CD4-positive, alpha-beta memory T cell (primary cell): ENCODE measurements at places on chromosomes 11 and 22. TPM values are rescaled to one million over a fixed set of nuclear protein-coding genes. Genes with fewer than 3 reads are reported as not detected.

Gene RBMXL2
- total RNA-seq: not detected

Gene SYT9
- total RNA-seq: not detected

Gene C22orf23
- not detected for total RNA-seq

Gene BDNF
- total RNA-seq: not detected

Gene B3GAT3
- total RNA-seq: 74.3 TPM

Gene AGBL2
- 8.1 TPM for total RNA-seq

Gene GPR83
- total RNA-seq: 0.09 TPM

DNA sequence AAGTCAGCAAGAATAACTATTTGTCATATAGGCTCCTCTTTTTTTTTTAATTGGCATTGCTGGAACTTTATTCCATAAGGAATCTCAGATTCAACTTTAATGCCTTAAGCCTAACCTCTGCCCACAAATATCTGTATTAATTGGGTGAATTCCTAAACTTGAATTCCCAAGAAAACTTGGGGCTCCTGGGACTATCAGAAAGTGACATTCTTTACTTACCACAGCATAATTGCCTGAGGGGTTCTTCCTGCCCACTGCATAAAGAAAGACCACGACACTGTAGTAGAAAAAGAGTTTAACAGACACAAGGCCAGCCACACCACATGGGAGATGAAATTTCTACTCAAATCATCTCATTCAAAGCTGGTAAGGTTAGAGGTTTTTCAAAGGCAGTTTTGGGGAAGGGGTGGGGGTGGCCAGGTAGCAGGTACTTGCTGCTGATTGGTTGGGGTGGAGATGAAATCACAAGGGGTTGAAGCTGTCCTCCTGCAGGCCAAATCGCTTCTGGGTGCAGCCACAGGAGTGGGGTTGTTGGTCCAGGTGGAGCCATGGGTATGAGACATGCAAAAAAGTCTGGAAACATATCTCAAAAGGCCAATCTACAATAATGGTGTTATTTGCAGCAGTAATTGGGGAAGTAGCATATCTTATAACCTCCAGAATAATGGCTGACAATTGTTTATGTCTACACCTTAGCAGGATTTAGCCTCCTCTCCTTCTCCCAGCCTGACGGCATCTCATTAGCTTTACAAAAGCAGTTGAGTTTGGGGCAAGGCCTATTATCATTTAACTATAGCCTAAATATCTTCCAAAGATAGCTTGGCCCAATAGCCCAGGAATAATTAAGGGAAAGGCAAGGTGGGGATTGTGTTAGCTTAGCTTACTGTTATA, 4.8 kb upstream of the NLRP10 start:
- H3K4me3 ChIP-seq: no peak overlapping the region
- H3K27me3 ChIP-seq: no peaks in the 10 kb centered on the region
- no peaks in the 10 kb centered on the region for H3K4me1 ChIP-seq

- no peak for DNase-seq
- H3K27me3 ChIP-seq: no peaks in the 10 kb centered on the region
- no peak overlapping the region for H3K27ac ChIP-seq
- H3K4me3 ChIP-seq: no peak overlapping the region
- no peaks in the 10 kb centered on the region for H3K4me1 ChIP-seq
Observed at GRCh38 chr11:81342966-81343365, 1390.7 kb downstream of the FAM181B start.

DNA sequence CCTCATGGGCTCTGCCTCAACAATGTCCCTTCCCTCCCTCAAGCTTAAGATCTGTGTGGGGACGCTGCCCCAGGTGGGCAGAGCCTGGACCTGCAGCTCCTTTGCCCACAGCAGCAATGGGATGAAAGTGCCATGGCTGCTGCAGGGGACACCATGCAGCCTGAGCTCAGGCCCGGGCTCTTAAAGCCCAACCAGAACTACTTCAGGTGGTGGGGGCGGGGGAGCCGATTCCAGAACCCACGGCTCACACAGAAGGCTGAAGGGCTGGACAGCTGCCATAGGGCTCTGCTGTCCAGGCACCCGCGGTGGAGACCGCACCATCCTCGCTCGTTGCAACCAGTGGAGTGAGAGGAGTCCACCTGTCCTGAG, 12.5 kb downstream of the CHID1 start:
- H3K27ac ChIP-seq: no peak overlapping the region
- no peaks in the 10 kb centered on the region for H3K4me1 ChIP-seq
- DNase-seq: no peak
- H3K4me3 ChIP-seq: no peak overlapping the region
- peaks cover 36% of the 10 kb centered on the region for H3K36me3 ChIP-seq

DNA sequence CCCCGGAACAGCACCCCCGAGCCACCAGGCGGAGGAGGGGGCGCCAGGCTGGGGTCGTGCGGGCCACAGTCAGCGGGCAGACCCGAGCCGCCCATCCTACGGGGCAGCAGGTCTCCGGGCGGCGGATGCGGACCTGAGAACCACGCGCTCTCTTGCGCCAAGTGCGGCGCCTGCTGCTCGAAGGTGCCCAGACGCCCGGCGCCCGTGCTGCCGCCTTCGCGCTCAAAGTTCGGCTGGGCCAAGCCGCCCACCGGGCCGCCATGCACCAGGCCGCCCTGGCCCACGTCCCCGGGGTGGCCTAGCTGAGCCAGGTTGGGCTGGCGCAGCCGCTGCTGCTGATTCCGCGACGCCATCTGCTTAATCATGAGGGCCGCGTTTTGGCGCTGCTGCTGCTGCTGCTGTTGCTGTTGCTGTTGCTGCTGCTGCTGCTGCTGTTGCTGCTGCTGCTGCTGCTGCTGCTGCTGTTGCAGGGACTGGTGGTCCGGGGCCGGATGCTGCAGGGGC, 3.0 kb downstream of the MN1 start:
- H3K36me3 ChIP-seq: no peaks in the 10 kb centered on the region
- H3K4me1 ChIP-seq: peaks cover 14% of the 10 kb centered on the region
- H3K27me3 ChIP-seq: no peaks in the 10 kb centered on the region
- H3K4me3 ChIP-seq: no peak overlapping the region
- no peak for DNase-seq

DNA sequence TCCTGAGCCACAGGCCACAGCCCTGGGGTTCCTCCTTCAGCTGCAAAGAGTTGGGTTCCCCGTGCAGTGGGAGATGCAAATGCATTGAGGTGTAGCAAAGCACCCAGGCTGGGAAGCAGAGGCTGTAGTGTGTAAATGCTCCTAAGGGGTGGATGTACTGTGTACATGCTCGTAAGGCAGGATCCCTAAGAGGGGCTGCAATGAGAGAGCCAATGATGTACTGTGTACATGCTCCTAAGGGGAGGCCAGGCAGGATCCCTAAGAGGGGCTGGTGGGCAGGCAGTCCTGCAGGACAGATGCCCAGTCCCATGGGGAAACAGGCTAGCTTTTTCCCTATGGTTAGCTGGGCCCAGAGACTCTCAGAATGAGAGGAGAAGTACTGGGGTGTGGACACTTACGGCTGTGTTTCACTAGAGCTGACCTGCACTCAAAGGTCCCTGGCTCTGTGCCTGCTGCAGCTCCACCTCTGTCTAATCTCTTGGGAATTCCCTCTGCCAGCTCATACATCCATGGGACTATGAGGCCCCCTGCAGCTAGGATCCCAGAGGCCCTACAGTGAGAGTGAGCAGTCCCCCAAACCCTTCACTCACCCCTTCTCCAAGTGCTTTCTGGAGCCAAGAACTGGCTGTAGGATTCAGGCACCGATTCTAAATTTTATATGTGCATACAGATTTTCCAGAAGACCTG, 261.9 kb upstream of the LUZP2 start:
- no peaks in the 10 kb centered on the region for H3K4me1 ChIP-seq
- H3K27ac ChIP-seq: no peak overlapping the region
- no peaks in the 10 kb centered on the region for H3K27me3 ChIP-seq
- H3K36me3 ChIP-seq: no peaks in the 10 kb centered on the region
- no peak overlapping the region for H3K4me3 ChIP-seq

DNA sequence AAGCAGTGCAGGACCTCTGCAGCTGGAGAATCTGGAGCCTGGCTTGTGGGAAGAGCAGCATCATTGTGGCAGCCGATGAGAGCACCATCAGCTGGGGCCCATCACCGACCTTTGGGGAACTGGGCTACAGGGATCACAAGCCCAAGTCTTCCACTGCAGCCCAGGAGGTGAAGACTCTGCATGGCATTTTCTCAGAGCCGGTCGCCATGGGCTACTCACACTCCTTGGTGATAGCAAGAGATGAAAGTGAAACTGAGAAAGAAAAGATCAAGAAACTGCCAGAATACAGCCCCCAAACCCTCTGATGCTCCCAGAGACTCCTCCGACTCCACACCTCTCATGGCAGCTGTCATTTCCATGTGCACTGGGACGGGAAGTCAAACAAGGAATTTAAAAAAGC, 35.6 kb downstream of the ASRGL1 start:
- no peak overlapping the region for H3K4me3 ChIP-seq
- no peaks in the 10 kb centered on the region for H3K36me3 ChIP-seq
- no peak overlapping the region for H3K27ac ChIP-seq
- H3K27me3 ChIP-seq: no peaks in the 10 kb centered on the region

GRCh38 chr11:14237444-14237961, 121.5 kb downstream of the RRAS2 start:
- no peak overlapping the region for H3K27ac ChIP-seq
- H3K27me3 ChIP-seq: no peaks in the 10 kb centered on the region
- H3K4me1 ChIP-seq: no peaks in the 10 kb centered on the region

DNA sequence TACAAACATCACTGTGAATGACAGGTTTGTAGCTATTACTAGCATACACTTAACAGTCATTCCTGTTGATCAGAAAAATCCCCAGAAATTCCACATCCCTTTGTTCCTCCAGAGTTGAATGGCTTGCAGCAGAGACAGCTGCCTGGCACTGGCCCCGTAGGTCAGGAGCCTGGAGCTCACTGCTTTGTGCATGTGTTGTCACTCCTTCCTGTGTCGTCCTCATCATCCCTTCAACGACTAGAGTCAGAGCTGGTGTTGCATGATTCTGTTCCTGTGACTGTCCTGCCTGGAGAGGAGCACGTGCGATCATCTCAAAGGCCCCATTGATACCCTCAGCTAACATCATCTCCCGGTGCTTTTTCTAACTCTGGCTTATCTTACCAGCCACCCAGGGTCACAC, 58.3 kb downstream of the LDLRAD3 start:
- H3K4me1 ChIP-seq: no peaks in the 10 kb centered on the region
- H3K36me3 ChIP-seq: no peaks in the 10 kb centered on the region
- H3K4me3 ChIP-seq: no peak overlapping the region
- no peaks in the 10 kb centered on the region for H3K27me3 ChIP-seq

DNA sequence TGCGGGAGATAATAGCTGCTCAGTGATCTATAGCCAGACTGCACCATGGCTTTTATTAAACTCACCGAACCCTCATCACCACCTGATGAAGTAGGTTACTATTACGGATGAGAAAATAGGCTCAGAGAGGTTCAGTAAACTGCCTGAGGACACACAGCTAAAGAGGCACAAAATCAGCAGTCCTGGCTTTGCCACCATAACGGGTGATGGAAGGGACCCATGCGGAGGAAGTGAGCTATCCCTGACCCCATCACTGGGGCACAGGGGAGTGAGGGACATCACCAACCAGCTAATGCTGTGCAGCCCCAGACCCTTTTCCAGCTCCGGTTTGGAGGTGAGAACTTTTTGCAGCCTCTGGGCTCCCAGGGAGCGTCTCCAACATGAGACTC, 7.3 kb upstream of the DERL3 start:
- no peak overlapping the region for H3K4me3 ChIP-seq
- H3K27ac ChIP-seq: no peak overlapping the region
- no peaks in the 10 kb centered on the region for H3K27me3 ChIP-seq
- no peaks in the 10 kb centered on the region for H3K36me3 ChIP-seq
- DNase-seq: no peak

- no peak overlapping the region for H3K27ac ChIP-seq
- peaks cover 33% of the 10 kb centered on the region for H3K4me1 ChIP-seq
- no peaks in the 10 kb centered on the region for H3K36me3 ChIP-seq
- H3K4me3 ChIP-seq: no peak overlapping the region
Observed at GRCh38 chr11:14582793-14583192, 60.8 kb upstream of the PDE3B start.

GRCh38 chr22:47775686-47776085, 1013.2 kb downstream of the TBC1D22A start:
- no peak overlapping the region for H3K27ac ChIP-seq
- DNase-seq: no peak
- H3K36me3 ChIP-seq: no peaks in the 10 kb centered on the region
- H3K4me1 ChIP-seq: no peaks in the 10 kb centered on the region
- H3K4me3 ChIP-seq: no peak overlapping the region
- H3K27me3 ChIP-seq: no peaks in the 10 kb centered on the region

DNA sequence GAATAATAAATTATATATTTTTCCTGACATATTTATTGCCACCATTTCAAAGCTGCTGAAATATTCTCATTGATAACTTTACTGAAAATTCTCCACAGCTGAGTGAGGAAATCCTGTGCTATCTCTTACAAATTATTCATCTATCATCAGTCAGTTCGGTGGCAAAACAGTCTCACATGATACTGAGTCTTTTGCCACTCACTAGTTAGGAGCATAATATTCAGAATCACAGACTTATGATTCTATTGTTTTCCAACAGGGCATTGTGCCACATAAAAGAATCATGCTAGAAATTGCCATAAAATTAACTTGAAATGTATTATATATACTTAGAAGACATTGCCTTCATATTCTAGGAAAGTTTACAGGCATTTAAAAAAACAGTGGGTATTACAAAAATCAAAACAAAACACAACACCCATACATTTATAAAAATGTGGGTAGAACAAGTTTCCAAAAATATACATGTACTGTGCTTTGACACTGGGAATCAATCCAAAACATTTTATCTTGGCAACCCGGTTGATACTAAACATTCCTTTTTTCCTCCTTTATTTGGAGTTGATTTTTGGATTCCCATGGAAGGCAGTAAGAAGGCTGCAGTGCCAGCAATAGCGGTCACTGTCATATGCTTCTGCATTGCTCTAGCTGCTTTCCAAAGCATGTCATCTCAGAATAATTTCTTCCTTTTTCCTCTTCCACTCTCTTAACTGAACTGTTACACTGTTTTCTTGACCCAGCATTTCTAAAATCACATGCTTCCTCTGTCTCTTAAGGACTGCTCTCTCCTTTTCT, 42.5 kb downstream of the ATG16L2 start:
- H3K27me3 ChIP-seq: no peaks in the 10 kb centered on the region
- no peaks in the 10 kb centered on the region for H3K36me3 ChIP-seq
- DNase-seq: no peak

DNA sequence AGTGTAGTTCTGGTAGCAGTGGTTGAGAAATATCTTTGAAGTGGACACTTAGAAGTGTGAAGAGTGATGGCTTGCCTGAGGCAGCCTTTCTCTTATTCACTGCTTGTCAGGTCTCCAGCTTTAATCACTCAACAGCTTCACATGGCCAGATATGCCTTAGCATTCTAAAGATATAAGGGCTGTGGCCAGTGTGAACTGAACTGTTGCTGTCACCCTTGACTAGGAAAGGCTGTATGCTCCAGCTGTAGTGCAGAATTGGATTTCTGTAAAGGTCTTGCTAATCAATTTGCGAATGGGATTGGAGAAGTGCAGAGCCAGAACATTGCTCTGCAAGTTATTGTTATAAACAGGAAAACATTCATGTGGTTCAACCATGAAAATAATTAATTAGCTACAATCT, 266.7 kb downstream of the TMEM135 start:
- H3K4me1 ChIP-seq: no peaks in the 10 kb centered on the region
- H3K27ac ChIP-seq: no peak overlapping the region
- H3K4me3 ChIP-seq: no peak overlapping the region

- peaks cover 16% of the 10 kb centered on the region for H3K4me1 ChIP-seq
- H3K27ac ChIP-seq: no peak overlapping the region
- H3K36me3 ChIP-seq: peaks cover 3% of the 10 kb centered on the region
- H3K27me3 ChIP-seq: no peaks in the 10 kb centered on the region
- DNase-seq: no peak
- no peak overlapping the region for H3K4me3 ChIP-seq
Observed at GRCh38 chr11:65777241-65777640, 3.5 kb downstream of the AP5B1 start.

- no peak overlapping the region for H3K27ac ChIP-seq
- DNase-seq: no peak
- H3K36me3 ChIP-seq: no peaks in the 10 kb centered on the region
- no peak overlapping the region for H3K4me3 ChIP-seq
Observed at GRCh38 chr11:46273511-46274205, 3.8 kb upstream of the CREB3L1 start.
